ENCODE measurements at places on chromosomes 16 and 17. TPM values are rescaled to one million over a fixed set of nuclear protein-coding genes. Genes with fewer than 3 reads are reported as not detected.

CCL17 gene
- total RNA-seq = not detected

DBNDD1 gene
- 56.5 TPM for total RNA-seq

DNA sequence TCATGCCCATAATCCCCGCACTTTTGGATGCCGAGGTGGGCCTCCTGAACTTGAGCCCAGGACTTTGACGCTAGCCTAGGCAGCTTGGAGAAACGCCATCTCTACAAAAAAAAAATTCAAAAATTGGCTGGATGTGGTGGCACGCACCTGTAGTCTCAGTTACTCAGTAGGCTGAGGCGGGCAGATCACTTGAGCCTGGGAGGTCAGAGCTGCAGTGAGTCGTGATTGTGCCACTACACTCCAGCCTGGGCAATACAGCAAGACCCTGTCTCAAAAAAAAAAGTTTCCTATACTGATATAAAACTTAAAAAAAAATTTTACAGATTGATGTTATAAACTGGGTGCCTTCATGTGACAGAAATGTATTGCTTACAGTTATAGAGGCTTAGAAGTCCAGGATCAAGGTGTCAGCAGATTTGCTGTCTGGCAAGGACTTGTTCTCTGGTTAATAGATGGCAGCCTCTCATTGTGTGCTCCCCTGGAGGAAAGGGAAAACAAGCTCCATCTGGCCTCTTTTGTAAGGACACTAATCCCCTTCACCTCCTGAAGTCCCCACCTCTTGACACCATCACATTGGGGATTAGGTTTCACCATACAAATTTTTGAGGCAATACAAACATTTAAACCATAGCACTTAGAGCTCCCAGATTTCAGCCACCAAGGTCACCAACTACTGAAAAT is 8.5 kb upstream of the CES3 start:
- no peak for DNase-seq

DNA sequence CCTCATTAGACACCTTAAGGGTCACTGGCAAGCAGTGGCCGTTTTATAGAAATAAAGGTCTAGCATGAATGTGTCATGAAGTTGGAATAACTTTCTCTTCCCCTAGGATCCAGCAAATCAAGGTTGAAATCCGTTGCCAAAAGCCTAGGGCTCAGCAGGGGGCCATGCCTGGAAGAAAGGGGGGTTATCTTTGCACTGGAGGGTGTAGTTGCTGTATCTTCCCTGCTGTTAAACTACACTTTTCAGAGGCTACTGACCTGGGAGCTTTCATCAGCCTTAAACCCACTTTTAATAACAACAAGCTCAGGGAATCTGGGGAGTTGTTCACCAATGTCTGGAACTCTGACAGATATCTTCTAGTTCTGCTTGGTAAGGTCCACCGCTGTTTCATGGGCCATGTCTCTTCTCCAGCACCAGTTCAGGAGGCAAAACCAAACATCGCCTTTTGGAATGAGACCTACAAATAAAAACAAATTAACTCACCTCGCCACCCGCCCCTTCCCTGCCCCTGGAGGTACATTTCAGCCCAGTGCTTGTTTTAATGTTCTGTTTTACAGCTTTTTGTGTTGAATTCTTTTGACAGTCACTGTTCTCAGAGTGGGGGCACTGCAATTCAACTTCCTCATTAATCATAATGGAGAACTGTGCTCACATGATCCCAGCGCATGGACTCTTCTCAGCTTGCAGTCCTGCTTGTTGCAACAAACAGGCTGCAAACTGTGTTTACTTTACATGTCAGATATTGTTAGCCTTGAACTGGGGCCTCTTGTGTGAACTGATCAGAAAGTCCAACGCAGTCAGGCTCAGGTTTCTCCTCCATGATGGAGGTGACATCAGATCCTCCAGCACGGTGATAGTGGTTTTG is 508.7 kb downstream of the KCNJ2 start:
- DNase-seq = no peak

DNA sequence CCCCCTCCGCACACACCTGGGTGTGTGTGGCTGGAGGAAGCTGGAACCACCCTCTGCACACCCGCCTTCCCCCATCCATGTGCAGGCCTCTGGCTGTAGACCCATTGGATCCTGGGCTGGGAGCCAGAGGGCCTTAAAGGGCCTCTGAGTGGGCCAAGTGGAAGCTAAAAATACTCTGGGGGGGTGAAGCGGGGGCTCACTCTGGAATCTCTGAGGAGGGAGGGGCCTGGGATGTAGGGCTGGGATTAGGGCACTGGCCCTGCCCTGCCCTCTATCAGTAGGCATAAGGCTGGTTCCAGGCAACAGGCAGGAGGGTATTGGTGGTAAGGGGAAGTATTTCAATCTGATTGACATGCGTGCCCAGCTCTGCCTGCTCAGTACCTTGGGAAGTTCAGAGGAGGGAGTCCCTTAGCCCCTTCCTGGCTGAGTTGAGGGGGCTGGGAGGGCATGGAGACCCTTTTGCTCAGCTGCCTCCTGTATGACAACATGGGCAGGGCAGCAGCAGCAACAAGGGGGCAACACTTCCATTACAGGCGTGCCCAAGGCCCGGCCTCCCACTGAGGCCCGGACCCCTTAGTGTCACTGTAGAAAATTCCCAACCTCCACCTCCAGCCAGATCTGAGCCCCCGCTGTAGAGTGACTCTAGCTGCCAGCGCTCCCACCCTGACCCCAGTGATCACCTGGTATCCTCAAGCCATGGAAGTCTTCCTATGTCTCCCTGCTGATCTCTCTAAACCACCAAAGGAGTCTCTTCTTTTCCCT is 5.2 kb downstream of the ITGA3 start:
- DNase-seq = peak; percentile 98

GRCh38 chr17:27512511-27513346 is 56.5 kb downstream of the KSR1 start:
- no peak for DNase-seq

- DNase-seq = peak; percentile 76
Observed at GRCh38 chr16:20906341-20907255, 6.0 kb downstream of the LYRM1 start.

DNA sequence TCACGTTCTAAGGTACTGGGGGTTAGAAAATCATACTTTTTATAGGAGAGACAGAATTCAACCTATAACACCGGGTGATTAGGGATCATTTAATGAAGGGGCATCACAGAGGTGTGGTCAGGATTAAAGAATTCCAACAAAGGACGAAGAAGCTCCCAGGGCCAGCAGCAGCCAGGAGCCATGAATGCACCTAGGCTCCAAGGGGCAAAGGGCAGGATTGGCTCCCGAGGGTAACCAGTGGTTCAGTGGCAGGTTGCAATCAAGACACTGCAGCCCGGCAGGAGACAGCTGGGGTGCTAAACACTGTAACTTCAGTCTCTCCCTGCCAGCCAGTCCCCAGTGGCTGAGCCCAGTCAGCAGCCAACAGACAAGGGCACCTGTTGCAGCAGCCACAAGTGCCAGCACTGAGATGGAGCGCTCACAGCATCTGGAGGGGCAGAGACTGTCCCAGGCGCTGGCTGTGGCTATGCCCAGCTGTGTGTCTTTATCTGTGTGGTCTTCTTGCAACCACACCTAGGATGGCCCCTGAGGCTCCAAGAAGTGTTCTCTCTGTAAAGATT is 23.9 kb downstream of the DHRS7C start:
- DNase-seq = peak; percentile 23

DNA sequence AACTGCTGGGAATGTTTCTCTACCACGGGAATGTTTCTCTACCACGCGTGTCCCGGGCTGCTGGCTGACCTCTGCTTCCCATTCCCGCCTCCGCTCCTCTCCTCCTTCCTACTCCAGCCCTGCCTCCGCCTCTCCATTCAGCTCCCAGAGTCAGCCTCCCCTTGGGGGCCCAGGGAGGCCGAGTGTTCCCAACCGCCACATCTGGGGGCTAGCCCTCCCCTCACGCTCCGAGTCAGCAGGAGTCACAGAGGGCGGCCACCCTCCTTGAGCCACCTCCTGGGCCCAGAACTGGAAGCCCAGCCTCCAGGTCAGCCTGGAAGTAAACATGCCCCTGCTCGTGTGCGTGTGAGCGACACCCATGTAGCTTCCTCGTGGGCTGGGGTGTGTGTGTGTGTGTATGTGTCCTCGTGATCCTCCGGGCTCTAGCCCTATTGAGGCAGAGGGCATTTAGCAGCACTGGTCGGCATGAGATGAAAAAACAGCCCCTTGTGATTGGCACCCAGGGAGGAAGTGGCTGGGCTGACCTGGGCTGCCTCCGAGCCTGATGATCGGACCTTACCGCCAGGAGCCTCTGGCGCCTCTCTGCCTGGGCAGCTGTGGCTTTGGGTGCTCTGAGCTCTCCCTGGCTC is 7.3 kb downstream of the CYGB start:
- peak; percentile 36 for DNase-seq

FZD2 gene
- 15.5 TPM for total RNA-seq

C16orf86 gene
- 11.6 TPM for total RNA-seq

DNA sequence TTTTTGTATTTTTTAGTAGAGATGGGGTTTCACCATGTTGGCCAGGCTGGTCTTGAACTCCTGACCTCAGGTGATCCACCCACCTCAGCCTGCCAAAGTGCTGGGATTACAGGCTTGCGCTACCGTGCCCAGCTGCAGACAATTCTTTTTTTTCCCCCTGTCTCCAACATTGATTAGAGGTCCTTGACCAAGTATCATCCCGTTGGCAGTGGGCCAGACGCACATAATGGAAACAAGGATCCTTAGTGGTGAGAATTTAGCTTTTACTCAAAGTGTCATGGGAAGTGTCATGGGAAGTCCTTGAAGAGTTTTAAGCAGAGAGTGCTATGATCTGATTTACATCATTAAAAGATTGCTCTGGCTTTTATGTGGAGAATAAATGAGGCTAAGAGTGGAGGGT is 2.1 kb upstream of the FBXO47 start:
- DNase-seq = no peak

GRCh38 chr16:55682086-55682485 is 26.3 kb downstream of the SLC6A2 start:
- DNase-seq = no peak

GRCh38 chr16:14509675-14510132 is 120.4 kb downstream of the PARN start:
- DNase-seq = no peak

EPN3 gene
- not detected for total RNA-seq

DNA sequence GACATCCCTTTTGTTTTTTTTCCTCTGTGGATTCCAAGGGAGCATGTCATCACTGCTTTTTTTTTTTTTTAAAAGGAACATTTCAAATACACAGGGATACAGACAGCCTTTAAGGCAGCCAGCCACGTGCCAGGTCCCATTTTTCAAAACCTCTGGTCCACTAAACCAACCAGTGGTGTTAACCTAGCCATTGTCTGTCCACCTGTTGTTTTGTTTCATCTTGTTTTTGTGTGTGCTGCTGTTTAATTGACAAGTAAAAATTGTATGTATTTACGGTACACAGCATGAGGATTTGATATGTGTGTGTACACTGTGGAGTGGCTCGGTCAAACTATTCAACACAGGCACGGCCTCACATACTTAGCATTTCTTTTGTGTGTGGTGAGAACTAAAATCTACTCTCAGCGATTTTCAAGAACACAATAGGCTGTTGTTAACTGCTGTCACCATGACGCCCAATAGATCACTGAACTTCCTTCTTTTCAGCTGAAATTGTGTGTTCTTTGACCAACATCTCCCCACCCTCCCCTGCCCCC is 19.2 kb downstream of the TMEM114 start:
- peak; percentile 49 for DNase-seq

DNA sequence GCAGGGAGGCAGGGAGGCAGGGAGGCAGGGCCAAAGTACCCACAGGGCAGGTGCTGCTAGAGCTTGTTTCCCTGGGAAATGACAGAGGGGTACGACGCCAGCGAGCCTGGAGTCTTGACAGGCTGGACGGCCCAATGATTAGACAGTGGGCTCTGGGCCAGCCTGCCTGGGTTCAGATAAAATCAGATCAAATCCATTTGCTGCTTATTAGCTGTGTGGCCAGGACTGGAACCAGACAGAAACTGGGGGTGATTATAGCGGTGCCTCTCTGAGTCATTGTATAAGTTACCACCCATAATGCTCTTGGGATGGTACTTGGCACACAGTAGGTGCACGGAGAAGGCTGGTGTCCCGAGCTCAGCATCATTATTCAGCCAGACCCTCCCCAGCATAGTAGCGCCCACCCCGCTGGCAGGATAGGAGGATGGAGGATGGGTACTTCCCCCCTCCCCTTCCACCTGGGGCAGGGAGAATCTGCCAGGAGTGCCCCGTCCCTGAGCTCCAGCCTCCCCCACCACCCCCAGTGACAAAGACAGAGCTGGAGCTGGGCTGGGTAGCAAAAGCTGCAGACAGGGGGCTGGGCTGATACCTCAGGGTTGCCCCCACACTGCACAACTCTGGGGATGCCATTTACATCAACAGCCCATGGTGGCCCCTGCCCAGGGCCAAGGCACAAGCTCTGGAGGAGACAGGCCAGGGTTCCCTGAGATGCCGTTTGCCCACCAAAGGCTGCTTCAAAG is 77.6 kb upstream of the TNRC6C start:
- DNase-seq = no peak

TRPV2 gene
- 16.1 TPM for total RNA-seq

CCL8 gene
- total RNA-seq = not detected

DNA sequence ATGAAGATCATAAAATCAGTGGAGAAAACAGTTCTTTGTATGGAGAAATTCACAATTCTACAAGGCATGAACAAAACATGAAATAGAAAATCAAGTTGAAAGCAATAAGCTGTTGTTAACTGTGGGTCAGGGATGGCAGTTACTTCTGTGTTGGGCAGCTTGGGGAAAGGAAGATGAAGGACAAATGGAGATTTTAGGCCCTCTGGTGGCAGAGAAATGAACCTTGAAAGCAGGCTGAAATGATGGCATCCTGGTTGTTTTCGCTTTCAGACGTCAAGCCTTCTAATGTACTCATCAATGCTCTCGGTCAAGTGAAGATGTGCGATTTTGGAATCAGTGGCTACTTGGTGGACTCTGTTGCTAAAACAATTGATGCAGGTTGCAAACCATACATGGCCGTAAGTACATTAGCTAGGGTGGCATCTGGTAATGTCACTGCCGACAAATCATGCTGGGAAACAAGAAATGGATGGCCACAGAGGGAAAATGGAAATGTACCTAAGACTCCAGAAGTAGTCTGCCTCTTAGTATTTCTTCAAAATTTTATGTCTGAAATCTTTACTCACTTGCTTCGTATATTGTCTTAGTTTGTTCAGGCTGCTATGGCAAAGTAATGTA is 108.9 kb downstream of the MAP2K6 start:
- DNase-seq = peak; percentile 69

GRCh38 chr17:4317610-4318009 is 48.9 kb downstream of the UBE2G1 start:
- DNase-seq = no peak

FBXW10B gene
- 1.3 TPM for total RNA-seq

HIC1 gene
- 2.9 TPM for total RNA-seq

DNA sequence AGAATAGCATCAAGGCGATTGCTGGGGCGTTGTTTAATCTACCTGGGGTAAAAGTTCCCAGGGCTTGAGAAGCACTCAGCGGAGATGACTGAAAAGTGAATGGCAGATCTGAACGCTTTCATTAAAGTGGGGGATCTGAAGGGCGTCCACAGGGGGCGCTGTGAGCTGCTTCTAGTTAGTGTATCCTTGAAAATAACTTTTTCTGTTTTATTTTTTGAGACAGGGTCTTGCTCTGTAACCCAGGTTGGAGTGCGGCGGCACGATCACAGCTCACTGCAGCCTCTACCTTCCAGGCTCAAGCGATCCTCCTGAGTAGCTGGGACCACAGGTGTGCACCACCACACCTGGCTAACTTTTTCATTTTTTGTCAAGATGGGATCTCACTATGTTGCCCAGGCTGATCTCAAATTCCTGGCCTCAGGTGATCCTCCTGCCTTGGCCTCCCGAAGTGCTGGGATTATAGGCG is 360.4 kb downstream of the SEC14L1 start:
- DNase-seq = no peak
